ENCODE measurements at places on chromosomes 16 and 17.

GRCh38 chr16:21069986-21070385 is 80.7 kb downstream of the DNAH3 start:
- DNase-seq, result no peak

DNA sequence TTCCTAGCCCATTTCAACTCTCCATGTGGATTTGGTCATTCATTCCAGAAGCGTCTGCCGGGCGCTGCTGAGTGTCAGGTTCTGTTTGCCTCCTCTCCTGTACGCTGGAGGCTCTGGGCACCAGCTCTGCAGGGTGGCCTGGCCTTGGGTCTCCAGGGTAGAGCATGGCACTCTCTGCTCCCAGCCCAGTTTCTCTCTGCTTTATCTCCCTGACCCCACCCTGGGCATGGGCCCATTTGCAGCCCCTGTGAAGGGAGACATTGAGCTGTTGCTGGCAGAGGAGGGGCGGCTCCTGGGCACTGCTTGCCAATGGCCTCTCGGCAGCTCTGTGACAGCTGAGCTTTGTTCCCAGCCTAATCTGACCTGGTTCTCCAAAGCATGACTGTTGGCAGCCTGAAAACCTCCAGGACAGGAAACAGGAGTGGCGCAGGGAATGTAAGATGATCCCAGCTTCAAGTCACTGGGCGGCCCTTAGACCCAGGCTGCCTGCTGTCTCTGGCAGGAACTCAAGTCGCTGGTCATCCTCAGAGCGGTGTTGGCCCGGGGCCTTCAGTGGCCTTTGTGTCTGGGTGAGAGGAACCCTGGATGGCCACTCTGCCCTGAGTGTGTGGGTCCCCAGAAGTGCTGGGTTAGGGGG is 146.8 kb downstream of the SEC14L1 start:
- no peak for DNase-seq

DNA sequence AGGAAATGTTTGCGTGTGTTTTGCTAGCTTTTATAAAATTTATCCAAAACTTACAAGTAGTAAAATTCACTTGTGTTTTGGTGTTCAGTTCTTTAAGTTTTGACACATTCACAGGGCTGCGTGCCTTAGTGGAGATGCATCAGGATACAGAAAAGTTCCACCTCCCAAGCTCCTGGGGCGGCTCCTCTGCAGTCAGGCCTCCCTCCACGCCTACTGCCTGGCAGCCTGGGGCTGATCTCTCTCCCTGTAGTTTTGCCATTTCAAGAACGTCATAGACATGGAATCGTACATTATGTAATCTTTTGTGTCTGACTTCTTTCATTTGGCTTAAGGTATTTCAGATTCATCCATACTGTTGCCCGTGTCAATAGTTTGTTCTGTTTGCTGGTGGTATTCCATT is 27.2 kb upstream of the IRF8 start:
- DNase-seq, result no peak

DNA sequence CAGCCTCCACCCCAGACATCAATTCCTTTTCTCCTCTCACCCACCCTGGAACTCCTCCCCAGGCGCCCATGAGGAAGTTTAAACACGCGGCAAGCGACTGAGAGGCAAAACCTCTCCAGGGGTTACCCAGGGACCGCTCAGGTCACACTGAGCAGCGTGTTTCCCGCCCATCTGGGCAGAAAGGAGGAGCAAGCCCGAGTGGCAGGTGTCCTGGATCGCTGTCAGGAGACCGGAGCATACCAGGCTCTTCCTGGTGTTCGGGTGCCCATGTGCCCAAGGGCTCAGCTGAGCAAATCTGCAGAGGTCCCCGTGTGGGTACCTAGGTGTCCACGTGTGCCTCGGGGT is 491 bp downstream of the SLC25A19 start:
- no peak for DNase-seq

- no peak for DNase-seq
Observed at GRCh38 chr17:42833767-42834422, 698 bp downstream of the PSME3 start.

GRCh38 chr16:80684136-80684765 is 120.1 kb downstream of the CDYL2 start:
- DNase-seq, result no peak

DNA sequence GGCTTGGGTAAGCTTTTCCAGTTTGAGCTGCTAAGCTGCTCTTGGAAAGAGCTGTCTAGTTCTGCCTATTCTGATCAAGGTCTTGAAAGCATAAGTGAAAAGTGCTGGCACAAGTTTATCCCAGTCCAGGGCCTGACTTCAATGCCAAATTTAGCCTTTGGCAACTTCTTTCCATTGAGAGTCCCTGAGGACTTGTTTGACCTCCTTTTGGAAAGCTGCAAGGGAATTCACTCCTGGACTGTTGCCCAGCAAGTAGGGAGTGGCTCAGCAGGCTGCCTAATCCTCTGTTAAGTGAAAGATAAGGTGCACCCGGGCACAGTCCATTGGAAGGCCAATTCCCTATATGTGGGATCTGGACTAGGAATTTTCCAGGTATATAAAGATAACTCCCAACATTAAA is 16.0 kb upstream of the TANC2 start:
- DNase-seq, result no peak

- no peak for DNase-seq
Observed at GRCh38 chr16:22098405-22099255, 6.3 kb downstream of the VWA3A start.

DNA sequence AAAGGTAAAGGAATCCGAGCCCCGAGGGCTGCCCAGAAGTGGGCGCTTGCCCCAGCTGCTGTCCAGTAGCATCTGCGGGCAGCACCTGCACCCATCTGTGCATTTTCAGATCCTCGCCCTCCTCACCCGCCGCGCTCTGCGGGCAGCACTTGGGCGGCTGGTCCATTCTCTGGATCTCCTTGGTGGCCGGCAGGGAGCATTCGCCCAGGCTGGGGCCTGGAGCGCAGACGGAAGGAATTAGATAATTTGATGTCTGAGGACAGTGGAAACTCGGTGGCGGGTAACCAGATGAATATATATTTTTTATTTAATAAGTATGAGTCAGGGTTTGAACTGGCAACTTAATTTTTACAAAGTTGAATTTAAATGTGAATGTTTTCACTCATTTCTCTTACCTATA is 88.5 kb downstream of the NPIPB11 start:
- no peak for DNase-seq

GRCh38 chr17:73715769-73716168 is 71.5 kb upstream of the SDK2 start:
- DNase-seq, result no peak

GRCh38 chr17:20111538-20111937 is 102.4 kb downstream of the SPECC1 start:
- no peak for DNase-seq

- DNase-seq, result no peak
Observed at GRCh38 chr16:11144122-11144521, 111.9 kb downstream of the SOCS1 start.

- DNase-seq, result no peak
Observed at GRCh38 chr16:6947291-6947690, 385.4 kb upstream of the RBFOX1 start.

DNA sequence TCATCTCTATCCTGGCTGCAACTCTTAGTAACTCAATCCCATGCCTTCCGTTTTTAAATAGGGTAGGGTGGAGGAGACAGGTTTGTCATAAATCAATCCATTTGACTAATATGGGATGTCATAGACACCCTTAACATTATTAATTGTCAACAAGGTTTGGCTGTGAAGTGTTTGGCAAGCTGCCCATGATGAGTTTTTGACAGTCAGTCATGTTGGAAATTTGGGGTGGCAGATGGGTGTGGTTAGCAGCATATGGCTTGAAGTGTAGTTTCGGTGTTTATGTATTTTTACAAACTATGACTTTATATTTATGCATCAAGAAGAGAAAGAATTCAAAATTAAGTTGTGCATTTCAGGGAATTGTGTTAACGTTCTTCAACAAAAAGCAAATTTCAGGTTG is 221.8 kb upstream of the CDH5 start:
- DNase-seq, result no peak

GRCh38 chr17:1315409-1315808 is 35.9 kb downstream of the TRARG1 start:
- no peak for DNase-seq

GRCh38 chr17:48391444-48391843 is 38.6 kb downstream of the SKAP1 start:
- DNase-seq, result no peak

DNA sequence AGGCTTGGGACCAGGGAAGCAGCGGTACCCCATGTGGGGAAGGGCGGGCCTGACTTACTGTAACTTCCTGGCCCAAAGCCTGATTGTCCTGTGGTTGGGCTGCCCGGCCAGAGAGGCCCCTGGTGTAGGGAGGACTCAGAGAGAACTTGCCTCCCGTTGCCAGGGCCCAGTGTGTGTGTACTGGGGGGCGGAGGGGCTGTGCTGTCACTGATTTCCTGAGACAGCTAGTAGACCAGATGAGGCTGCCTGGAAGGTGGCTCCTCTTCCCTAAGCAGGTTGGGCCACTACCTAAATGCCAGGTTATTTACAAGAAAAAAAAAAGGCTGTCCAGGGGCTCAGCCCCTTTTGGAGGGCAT is 16.7 kb downstream of the SOCS3 start:
- DNase-seq, result no peak

DNA sequence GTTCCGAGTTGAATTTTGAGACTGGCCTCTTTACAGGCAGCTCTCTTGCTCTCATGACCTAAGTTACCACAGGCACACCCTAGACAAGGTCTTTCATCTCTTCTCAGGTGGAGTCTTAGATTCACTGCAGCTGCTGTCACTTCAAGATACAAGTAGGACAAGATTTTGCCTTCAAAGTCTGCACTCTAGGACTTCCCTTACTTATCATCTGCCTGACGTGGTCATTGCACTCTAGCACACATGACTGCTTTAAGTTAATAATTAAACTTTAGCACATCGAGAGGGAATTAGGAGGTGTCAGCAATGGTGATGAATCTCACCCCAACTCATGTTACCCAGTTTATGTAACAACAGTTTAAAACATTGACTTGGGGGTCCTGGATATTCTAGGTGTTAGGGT is 25.6 kb downstream of the RNF135 start:
- DNase-seq, result no peak

GRCh38 chr17:20244671-20245070 is 222.7 kb downstream of the LGALS9B start:
- no peak for DNase-seq

- no peak for DNase-seq
Observed at GRCh38 chr17:47622180-47622549, 27.6 kb upstream of the KPNB1 start.

GRCh38 chr17:80095038-80095843 is 6.1 kb upstream of the GAA start:
- DNase-seq, result no peak

DNA sequence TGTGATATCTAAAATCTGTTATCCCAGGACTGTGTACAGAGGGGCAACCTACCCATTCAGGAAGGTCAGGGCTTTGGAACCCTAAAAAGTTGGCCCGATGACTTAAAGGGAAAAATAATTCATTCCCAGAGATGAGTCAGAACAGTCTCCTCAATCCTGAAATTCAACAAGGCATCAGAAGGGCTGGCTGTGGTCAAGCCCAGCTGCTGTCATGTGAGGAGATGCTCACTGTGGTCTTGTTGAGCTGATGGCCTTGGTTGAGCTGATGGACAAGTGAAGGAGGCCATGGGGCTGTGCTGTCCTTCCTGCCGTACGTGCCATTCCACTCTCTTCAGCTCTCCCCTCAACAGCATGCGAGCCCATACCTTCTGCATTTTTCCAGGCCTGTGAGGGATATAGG is 20.9 kb upstream of the DRG2 start:
- DNase-seq, result no peak

DNA sequence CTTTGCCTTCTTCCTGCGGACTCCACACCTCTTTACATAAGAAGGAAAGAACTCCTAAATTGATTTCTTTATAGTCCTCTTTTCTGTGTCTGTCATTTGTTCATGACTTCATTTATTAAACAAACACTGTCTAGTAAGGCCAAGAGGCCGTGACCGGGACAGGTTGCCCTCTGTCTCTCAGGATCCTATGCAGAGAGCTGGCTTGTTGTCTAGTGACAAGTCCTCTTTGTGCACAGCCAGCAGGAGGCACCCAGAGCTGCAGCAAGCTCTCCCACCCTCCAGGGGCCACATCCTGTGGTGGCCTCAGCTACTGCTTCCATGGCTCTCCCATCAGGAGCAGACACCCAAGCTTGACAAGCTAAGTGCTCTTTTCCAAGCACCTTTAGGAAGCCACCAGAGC is 50.6 kb downstream of the PLD6 start:
- DNase-seq, result no peak

GRCh38 chr17:6496640-6497441 is 52.6 kb downstream of the PIMREG start:
- DNase-seq, result no peak

GRCh38 chr17:76120658-76121008 is 17.0 kb upstream of the EXOC7 start:
- no peak for DNase-seq

DNA sequence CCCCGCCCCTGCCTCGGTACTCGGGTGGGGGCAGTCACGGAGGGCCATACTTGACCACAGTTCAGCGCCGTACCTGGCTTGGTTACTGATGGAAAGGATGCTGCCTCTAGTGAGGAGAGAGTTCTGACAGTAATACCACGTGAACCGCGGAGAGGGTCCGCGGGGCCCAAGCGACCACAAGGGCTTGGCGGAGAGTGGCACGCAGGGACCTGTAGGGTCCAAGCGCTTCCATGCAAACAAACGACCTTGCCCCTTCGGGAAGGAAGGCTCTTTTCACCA is 9.2 kb downstream of the KDM6B start:
- no peak for DNase-seq

DNA sequence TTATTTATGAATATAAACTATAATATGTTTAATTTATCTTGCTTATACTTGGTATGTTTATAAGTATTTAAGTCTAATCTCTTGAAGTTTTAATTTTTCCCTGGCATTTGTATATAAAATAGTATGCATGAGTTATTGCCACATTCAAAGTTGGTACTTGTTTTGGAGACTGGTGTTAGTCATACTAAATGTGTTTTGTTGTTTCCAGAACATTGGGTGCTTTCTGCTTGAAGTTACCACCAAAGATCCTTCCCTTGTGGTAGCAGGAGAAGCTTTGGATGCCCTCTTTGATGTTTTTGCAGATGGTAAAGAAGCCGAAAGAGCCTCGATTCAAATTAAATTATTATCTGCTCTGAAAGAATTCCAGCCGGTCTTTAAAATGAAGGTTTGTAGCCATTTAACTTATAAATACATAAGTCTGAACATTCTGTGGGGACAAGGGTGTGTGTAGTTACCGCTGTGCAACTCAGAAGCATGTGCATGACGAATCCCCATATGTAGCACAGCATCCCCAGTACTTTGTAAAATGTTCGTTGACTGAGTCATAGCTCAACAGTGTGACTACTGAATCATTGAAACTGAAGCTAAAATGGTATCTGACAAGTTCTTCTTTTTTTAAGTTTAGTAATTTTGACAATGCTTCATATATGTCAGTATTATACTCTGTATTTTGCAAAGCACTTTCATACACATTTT is 36.4 kb downstream of the HEATR3 start:
- no peak for DNase-seq

GRCh38 chr16:12470311-12471229 is 333.1 kb downstream of the CPPED1 start:
- DNase-seq, result no peak
